ENCODE measurements at places on chromosomes 2 and 18.
A peak's percentile ranks its signal among the peaks of the same experiment; 100 is the strongest.

- no peak for DNase-seq
Observed at GRCh38 chr2:121063471-121063870, 221.5 kb downstream of the TFCP2L1 start.

GRCh38 chr2:127106991-127107621, at the start of gene BIN1:
BIN1 (minus strand) TSS chr2:127107154; CDS start chr2:127106943, 211 bp downstream.
- peak; percentile 96 for DNase-seq

DNA sequence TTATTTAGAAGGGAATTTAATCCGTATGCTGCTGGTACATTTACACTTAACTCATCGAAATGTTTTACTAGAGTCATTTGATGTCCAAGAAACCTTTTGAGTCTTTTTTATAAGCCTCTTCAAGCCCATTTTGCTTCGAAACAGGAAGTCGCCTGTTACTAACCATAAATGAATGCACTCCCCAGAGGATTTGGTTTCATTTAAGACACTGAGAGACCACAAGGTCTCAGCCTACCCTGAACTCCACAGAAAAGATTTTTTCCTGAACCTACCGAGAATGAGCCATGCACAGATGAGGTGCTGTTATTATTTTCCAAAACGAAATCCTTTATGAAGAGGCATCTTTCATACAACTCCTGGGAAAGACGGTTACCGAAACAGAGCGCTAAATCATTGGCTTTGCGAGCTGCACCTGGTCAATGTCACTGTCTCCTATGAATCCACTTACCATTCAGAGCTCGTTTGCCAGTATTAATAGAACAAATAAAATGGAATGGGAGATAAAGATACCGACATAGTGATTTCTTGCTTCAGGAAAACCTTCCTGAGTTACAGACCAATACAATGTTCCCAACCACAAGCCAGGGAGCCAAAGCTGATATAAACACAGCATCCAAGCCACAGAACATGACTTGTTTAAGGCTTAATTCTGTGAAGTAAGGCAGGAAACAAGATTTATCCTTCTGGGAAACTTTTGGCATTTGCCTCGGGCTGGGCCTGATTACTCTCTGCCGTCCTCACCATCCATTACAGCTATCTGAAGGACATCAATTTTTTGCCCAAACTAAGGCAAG, 382.1 kb downstream of the OSR1 start:
- no peak for DNase-seq

DNA sequence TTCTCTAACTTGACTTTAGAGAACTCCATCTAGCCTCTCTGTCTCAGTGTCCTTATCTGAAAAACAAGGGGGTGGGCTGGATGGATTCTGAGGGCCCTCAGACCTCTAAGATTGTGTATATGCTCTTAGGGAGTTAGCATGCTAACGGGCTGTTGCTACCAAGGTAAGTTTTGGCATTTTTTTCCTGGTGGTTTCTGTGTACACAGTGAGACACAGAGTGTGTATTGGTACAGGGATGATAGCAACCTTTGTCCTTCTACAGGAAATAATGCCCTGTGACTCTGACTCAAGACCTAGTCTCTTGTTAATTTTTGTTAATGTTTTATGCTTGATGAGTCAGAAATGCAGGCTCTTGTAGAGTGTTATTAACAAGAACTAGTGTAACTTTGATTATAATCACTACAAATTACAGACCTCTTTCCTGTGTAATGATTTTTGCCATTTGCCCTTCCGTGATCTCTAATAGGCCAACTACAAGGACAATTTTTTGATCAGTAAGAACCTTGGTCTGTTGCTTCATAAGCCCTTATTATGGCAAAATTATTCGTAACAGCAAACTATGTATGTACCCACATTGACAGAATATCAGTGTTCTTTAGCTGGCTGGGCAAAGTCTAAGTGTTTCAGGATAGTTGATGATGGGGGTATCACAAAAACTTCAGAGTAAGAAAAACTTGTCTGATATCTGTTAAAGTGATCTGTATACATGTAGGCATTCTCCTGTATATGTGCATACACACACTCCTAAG, 89.7 kb downstream of the SPTBN1 start:
- DNase-seq = no peak

GRCh38 chr2:225090746-225091145, 48.5 kb upstream of the DOCK10 start:
- no peak for DNase-seq

GRCh38 chr2:29767606-29768335, 153.6 kb downstream of the ALK start:
- DNase-seq = peak; percentile 44

GRCh38 chr2:229794636-229795035, 80.3 kb upstream of the DNER start:
- DNase-seq = no peak

DNA sequence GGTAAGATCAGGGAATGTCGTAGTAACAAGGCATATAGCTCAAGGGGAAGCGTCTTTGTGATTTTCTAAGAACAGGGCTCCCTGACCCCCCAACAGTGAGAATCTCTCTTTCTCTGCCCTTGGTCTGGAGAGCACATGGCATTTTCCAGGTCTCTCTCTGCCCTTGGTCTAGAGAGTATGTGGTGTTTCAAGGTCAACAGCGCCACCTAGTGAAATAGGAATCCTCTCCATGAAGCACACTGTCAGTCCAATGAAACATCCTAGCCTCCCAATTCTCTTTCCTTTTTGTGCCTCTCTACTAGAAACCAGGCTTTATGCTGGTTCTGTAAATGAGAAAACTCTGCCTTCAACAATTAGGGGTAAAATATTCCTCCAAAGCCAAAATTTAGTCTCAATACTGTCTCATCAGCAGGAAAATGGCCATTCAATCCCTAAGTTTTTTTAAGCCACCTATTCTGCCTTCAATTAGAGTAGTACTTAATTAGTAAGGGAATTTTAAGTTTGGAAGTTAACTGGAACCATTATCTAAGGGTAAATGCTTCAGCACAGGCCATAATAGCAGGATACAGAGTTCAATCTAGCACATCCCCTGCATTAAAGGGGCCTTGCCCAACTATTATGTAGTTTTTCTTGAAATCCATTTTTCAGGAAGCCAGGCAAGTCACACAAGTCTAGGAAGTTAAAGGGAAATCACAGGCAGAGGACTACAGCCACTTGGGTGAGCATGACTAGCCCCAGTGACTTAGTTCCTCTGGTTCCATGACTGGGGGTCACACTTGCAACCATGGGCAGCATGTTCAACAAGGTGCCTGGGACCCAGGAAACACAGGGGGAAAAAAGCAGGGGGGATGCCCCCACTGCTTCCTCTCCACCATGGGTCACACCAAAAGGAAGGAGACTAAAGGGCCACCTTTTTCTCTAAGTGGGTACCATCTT, 12.4 kb downstream of the DYM start:
- DNase-seq = peak; percentile 75

All from WERI-Rb-1 (cell line).